LNCaP clone FGC (cell line): ENCODE measurements at places on chromosomes 1 and 21.

- no peak for DNase-seq
Observed at GRCh38 chr1:54972436-54972835, 8.0 kb upstream of the TMEM61 start.

DNA sequence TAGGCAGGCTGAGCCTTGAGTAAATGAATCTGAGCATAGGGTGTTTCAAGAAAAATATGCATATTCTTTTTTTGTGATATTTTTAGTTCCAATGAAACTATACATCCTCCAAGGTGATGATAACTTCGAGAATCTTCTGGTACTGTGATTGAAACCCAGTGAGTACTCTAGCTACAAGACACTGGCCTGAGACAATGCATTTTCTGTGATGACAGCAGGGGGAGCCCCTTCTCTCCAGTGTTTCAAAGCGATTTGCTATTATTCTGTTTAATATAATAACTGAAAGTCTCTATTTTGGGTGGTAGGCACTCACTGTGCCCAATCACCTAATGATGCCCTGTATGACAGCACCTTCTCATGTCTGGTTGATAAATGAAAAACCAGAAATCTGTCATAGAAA is 12.1 kb downstream of the IRF2BP2 start:
- no peak for DNase-seq

GRCh38 chr21:34282223-34282622 is 81.6 kb upstream of the KCNE2 start:
- no peak for DNase-seq

GRCh38 chr1:183942933-183943693 is 94.4 kb downstream of the COLGALT2 start:
- DNase-seq: no peak

GRCh38 chr1:76031496-76031895 is 43.0 kb upstream of the ST6GALNAC3 start:
- DNase-seq: no peak

DNA sequence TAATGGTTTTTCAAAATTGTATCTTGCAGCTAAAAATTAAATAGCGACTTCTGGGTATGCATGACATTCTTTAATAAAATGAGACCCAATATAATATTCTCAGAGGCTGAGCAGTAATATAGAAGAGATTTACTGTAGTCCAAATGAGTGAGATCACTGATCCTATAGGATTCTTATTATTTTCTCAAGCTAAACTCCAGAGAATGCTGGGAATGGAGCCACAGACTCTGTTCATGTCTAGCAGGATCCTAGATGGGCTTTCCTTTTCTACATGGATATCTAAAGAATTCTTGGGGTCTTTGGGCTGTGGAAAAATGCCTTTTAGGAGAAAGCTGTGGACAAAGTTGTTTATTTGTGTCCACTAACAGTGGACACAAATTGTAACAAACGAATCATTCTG is 150.7 kb upstream of the ZNF644 start:
- no peak for DNase-seq

DNA sequence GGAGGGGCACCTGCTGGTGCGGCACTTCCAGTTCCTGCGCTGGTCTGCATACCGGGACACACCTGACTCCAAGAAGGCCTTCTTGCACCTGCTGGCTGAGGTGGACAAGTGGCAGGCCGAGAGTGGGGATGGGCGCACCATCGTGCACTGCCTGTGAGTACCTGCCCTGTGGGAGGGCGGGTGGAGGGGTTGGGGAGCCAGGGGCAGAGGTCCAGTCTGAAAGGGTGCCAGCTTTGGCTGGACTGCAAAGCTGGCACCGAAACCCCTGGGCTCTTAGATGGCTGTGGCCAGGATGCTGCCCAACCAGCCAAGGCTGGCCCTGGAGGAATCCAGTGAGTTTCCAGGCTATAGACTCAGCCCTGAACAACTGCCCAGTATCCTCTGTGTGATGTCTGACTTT is 87.3 kb downstream of the PTPRU start:
- DNase-seq: no peak

- no peak for DNase-seq
Observed at GRCh38 chr1:50084389-50084788, 24.3 kb upstream of the ELAVL4 start.

- DNase-seq: peak; percentile 37
Observed at GRCh38 chr1:53878492-53879105, 11.0 kb downstream of the YIPF1 start.

DNA sequence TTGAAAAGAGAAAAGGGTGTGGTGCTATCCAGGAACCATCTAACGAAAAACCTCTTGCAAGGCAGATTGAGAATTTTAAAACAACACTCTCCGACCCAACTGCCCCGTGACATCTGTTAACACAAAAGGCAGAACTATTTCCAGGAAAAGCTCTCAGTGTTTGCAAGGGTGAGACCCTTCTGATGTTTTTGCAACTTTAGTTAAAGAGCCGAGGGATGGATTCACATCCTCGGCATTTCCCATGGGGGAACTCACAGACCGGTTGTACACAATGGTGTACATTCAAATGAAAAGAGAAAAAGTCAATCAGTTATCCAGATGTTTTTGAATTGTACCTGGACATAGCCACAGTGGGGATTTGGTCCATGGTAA is 120.0 kb downstream of the NGF start:
- no peak for DNase-seq

DNA sequence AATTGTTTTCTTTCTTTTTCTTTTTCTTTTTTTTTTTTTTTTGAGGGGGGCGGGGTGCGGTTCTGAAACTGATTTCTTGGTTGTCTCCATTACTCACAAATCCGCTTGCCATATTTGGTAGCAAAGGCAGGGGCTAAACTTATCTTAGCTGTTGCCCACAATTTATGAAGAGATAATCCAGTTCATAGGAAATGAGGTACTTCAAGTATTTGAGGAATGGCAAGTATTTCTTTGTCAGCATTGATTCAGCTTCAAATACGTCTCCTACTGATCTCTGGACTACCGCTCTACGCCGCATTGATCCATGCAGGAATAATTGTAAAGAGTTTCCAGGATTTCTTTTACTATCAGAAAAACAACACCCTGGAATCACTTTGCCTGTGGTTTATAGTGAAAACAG is 289.2 kb upstream of the DPYD start:
- no peak for DNase-seq

DNA sequence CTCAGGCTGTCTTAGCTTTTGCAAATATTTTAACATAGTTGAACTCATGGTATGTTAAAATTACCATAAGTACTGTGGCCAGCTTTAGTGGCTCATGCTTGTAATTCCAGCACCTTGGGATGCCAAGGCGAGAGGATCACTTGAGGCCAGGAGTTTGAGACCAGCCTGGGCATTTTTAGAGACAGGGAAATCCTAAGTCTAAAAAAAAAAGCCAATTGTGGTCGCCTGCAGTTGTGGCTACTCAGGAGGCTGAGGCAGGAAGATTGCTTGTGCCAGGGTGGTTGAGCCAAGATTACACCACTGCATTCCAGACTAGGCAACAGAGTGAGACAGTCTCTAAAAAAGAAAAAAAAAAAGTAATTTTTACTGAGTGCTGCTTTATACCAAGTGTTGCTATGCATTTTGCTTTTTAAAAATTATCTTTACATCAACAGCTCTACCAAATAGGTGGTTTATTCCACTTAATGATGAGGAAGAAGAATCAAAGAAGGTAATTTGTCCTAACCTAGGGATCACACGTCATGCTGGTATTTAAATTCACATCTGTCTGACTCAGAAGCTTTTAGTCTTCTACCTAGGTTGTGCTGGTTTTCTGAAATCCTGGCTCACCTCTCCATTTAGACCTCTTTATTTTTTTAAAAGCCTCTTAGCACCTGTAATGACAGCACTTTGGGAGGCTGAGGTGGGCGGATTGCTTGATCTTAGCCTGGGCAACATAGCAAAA is 16.8 kb downstream of the PPP1R12B start:
- DNase-seq: no peak

DNA sequence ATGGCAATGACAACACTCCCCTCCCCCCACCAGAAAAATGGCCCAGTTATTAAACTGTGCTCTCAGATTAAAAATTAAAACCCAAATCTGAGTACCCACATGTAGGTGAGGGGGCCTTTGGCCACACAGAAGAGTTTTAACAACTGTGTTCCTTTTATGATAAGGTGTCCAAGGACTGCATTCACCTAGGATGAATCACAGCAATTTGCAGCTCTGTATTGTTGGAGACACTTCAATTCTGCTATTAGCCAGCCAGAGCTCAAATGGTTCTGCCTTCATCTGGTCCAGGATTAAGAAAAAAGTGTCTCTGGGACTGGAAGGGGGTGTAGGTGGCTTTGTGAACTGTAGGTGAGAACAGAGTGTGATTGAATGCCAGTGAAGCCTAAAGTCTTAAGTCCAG is 43.3 kb upstream of the DIRAS3 start:
- DNase-seq: no peak

DNA sequence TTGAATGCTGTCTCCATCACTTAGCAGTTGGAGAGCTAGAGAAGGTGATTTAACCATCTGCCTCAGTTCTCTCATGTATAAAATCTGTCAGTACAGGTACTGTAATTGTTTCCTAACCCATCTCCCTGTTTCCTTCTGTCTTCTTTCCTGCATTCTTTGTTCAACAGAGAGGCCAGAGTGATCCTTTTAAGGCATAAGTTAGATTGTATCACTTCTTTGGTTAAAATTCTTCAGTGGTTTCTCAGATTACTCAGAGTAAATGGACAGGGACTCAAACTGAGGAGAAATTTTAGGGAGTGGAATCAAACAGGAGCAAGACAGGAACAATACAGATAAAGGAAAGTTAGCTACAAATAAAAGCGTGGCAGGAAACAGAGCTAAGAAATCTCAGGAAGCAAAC is 45.2 kb upstream of the SSX2IP start:
- DNase-seq: no peak

DNA sequence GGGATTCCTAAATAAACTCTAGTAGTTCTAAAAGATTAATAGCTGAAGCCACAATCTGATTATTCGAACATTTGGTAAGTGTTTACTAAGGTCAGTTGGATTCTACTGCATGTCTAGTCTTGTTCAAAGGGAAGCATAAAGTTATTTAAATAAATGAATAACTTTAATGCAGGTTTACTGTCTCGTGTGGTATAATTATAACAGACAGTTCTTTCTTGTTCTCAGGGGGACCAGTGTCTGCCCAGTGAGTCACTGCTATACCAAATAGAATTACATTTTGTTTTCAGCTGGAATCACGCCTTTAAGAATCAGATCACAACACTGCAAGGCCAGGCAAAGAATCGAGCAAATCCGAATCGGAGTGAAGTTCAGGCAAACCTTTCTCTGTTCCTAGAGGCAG is 45.1 kb downstream of the SMG7 start:
- no peak for DNase-seq

DNA sequence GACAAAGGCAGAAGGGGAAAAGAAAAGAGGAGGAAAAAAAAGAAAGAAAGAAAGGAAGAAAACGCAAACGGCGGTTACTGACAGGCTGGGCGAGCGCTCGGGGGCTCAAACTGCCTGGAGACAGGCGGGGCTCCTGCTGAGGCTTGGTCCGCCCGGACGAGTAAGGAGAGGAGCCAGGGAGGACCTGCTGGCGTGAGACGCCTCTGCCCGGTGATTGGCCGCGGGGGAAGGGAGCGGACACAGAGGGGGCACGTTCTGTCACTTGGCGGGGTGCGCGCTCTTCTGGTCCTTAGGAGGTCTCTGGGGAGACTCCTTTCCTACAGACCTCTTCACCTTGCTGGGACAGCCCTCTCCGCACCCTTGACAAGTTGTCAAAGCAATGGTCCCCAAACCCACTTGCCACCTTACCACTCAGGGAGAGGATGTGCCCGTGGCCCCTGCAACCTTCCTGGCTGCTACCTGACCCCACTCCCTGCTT is 791 bp upstream of the PIK3R3 start:
- no peak for DNase-seq

- no peak for DNase-seq
Observed at GRCh38 chr1:240486611-240487010, 125.3 kb downstream of the GREM2 start.
